ENCODE measurements at places on chromosomes 12 and 14.

- no peak for DNase-seq
Measured at GRCh38 chr12:103442182-103442555, 53.6 kb downstream of the C12orf42 start.

DNA sequence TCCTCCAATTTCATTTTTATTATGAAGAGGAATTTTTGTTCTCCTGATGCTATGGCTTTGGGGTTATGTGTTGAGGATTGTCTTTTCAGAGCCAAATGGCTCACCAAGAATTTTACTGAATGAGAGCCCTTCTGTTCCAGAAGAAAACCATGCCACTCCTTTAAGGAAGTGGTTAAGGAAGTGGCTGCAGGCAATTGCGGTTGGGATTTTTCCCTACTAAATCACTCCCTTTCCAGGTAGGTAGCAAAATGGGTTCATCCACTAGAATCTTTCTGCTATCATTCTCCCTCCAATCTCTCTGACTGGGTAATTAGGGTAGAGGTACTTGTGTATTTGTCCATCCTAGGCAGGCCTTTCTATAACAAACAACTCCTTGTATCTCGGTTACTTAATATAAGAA is 163.1 kb downstream of the TTC8 start:
- no peak for DNase-seq

DNA sequence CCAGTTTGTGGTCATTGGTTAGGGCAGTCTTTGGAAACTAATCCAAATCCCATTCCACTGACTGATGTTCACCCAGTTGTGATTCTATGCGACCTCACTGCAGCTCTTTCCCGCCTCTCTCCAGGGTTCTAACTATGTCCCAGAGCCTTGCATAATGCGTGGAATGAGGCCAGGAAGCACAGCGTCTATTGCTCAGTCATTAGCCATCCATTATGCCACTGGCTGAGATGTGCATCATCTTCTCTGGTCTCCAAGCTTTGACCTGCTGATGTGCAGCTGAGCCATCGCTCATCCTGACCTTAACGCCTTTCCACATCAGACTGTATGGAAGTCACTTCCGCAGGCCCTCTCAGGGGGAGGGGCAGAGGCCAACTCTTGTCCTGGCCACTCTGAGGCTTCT is 115.4 kb upstream of the VRK1 start:
- DNase-seq, result no peak

DNA sequence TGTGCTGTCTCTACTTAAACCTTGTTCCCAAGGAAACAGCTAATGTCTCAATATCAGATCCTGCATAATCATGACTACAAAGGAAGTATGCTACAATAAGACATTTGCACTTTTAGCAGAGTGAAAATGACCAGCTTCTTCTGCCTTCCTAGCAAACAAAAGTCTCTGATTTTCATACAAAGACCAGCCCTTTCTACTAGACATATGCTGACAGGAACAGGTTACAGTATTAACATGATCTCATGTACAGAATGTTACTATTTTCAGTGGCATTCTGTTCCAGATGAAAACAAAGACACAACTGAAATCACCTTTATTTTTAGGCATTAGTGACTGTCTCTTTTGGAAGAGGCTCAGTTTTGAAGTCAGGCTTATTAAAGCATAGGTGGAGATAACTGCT is 228.6 kb downstream of the MED13L start:
- no peak for DNase-seq

DNA sequence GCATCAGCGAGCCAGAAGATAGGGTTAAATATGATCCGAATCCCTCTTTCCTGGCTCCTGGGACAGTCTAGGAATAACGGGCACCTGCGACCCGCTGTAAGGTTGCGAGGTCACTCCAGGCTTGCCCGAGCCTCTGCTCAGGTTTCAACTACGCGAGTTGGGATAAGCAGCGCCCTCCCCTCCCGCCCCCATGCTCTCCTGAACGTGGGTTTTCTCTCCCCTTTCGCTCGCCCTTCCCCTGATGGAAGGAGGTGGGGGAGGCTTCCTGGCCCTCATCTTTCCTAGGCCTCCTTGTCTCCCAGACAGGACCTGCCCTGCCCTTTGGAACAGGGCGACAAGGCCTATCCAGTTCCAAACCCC is 753 bp upstream of the ATP5MC2 start:
- DNase-seq, result no peak

DNA sequence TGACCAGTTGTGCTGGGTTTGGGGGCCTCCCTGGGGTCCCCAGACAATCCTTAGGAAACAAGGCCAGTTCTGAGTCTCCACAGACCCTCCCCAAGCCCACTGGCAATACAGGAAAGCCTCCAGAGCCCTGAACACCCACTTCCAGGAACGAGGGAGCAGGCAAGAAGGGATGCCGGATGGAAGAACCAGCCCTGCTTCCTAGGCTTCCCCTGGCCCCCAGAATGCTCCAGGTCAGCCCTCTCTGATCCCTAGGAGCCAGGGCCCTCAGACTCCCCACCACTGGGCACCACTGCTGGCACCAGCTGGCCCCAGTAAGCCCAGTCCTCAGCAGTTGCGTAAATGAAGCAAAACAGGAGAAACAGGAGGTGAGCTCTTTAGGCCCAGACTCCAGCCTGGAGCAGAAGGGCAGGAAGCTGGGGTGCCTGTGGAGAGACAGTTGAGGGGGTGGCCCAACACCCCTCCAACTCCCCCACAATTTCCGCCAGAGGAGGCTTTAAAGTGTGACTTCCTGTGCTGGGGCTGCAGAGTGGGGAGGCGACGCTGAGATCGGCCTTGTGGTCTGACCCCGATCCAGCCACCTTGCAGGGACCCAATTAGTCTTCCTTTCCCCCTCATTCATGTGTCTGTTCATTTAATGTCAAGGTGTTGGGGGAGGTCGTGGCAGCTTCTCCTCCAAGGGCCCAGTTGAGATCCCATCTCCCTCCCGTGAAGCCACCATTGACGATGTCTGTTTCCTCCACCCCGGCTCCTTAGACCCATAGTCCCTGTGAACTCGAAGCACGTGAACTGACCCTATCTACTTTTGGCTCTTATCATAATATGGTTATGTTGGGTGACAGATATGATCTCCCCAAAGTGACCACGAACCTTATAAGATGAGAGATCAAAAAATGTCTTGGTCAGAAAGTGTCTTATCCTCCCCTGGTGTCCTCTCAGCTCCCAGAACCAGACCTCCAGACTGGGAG is 4.7 kb downstream of the TNFRSF1A start:
- DNase-seq, result no peak

- no peak for DNase-seq
Measured at GRCh38 chr12:59023861-59024424, 103.6 kb upstream of the LRIG3 start.

- DNase-seq, result no peak
Measured at GRCh38 chr12:92288561-92288960, 142.9 kb upstream of the BTG1 start.

GRCh38 chr12:118319627-118320026 is 53.1 kb downstream of the TAOK3 start:
- no peak for DNase-seq

- DNase-seq, result no peak
Measured at GRCh38 chr12:116594325-116595038, 35.3 kb downstream of the MAP1LC3B2 start.

- no peak for DNase-seq
Measured at GRCh38 chr14:71116568-71117122, 209.4 kb downstream of the PCNX1 start.

DNA sequence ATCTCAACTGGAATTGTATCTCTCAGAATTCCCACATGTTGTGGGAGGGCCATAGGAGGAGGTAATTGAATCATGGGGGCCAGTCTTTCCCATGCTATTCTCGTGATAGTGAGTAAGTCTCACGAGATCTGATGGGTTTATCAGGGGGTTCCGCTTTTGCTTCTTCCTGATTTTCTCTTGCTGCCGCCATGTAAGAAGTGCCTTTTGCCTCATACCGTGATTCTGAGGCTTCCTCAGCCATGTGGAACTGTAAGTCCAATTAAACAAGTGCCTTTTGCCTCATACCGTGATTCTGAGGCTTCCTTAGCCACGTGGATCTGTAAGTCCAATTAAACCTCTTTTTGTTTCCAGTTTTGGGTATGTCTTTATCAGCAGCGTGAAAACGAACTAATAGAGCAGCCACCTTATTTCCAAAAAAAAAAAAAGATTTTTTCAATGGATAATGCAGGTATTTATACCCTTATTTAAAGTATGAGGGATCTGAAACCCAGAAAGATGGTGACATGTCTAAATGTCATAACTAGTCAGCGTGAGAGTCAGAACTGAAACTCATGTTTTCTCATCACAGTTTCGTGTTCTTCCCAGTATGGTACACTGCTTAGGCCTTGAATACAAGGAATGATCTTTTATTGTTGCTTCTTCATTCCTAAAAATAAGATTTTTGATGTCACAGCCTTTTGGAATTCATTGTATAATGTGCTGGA is 89.6 kb downstream of the ERC1 start:
- no peak for DNase-seq

GRCh38 chr12:89461649-89462612 is 62.7 kb downstream of the GALNT4 start:
- DNase-seq, result peak; percentile 49

GRCh38 chr12:50344245-50344644 is 52.2 kb downstream of the FAM186A start:
- DNase-seq, result no peak

GRCh38 chr14:57480051-57480450 is 13.6 kb downstream of the CCDC198 start:
- no peak for DNase-seq
